ENCODE measurements at places on chromosomes 7 and 10.

DNA sequence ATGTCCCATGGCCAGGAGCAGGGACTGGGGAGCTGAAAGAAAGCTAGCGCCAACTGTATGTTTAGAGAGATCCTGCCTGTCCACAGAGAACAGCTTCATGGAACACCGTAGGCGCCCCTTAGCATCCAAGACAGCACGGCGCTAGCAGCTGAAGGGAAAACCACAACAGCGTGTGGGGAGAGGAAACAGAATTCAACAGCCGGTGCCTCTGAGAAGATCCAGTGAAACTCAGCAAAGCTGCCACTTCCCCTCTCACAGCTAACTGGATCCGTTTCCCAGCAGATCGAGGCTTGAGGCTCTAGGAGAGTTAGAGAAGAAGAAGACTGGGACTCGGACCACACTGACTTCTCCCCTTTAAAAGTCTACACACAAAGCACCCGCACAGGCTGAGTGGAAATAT, 145.0 kb downstream of the MAD1L1 start:
- no peak for DNase-seq

GRCh38 chr7:39252916-39253315, 275.2 kb downstream of the POU6F2 start:
- no peak for DNase-seq

- DNase-seq = no peak
Observed at GRCh38 chr7:91165846-91166230, 98.4 kb upstream of the FZD1 start.

DNA sequence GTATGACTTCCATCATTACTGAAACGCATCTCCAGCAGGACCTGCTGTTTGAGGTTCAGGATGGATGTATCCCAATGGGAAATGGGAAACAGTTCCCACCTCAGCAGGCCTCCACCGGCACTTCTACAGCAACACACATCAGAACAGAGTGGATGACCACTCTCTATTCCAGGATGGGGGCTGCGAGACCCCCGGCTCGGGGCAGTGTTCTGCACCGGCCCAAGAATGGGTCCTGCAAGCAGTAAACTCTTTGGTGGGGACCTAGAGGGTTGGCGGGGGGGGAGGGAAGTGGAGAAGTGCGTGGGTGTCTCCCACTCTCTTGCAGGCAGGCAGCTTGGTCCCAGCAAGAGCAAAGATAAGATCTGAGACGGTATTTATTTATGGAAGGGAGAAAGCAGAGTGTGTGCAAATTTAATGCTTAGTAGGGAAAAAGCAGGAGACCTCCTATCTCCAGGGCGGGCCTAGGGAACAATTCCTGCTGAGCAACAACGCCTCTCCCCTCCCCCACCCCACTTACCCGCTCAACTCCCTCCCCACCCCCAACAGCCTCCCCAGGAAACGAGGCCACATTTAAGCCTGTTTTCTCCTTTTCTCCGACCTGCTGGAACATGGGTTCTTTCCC, 4.0 kb downstream of the SFMBT2 start:
- DNase-seq = peak; percentile 46

DNA sequence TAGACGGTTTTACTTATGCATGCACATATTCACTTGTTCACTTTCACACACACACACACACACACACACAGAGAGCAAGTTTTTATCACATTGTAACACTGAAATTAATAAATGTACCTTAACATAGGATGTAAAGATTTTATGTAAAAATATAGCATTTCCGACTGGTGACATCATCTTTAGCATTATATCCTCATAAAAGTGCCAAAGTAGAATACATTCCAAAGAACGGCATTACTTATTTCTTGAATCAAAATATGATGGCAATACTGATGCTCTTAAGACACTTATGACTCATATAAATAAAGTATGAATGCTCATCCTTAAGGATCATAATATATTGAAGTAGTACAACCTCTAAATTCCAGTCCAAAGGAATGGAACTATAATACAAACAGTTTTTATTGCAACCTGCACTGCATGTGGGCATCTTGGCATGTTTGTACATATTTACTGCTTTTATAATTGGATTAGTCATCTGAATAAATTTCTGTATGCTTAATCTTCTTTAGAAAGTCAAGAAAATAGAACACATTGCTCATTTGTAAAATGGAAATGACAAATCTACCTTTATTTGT, 290.0 kb upstream of the SEMA3A start:
- DNase-seq = no peak

- peak; percentile 70 for DNase-seq
Observed at GRCh38 chr10:131901181-131901829, 497 bp downstream of the PPP2R2D start.

DNA sequence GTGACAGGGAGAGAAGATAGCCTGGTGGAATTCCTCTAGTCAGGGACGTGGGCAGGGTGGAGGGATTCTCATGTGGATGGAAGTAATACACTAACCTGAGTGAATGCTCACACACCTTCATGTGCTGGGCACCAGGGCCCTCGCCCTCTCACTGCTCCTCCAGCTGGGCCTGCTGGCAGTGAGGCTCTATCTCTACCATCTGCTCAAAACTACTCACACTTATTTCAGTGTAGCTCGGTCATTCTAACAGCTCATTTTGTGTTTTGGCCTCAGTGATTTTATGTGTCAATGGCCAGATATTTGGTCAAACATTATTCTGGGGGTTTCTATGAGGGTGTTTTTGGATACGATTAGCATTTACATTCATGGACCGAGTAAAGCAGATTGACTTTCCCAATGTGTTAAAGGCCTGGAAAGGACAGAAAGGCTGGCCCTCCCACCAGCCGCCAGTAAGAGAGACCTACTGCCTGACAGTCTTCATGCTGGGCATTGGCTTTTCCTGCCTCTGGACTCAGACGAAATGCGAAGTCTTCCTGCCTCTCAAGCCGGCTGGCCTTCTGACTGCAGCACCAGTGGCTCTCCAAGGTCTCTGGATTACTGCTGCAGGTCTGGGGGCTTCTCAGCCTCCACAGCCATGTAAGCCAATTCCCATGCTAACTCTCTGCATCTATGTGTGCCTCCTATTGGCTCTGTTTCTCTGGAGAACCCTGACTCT, 335.4 kb downstream of the CXCL12 start:
- peak; percentile 16 for DNase-seq

DNA sequence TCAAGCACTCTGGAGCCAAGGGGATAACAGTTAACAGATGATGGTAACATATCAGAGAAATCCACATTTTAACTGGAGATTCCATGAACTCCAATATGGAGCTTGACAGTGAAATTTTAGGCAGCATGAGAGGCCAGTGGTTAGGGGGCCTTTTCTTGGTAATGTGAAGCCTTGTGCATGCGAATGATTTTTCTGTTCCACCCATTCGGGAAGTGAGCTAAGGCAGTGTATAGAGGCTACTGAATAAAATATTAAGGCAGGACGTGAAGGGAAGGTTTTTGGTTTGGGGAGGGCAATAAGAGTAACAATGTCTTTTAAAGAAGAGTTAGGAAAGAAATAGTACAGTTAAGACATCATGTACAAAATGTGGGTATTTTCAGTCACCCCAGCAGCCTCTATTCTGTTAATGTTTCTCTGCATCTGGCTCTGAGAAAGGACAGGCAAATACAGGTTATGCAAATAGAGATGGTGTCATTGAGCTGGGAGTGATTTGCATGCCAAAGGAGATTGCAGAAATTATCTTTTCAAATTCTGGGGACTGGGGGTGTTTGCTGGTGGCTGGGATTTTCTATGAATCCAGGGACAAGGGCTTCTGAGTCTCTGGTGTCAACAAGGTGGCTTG, 6.8 kb upstream of the TAS2R60 start:
- DNase-seq = no peak

DNA sequence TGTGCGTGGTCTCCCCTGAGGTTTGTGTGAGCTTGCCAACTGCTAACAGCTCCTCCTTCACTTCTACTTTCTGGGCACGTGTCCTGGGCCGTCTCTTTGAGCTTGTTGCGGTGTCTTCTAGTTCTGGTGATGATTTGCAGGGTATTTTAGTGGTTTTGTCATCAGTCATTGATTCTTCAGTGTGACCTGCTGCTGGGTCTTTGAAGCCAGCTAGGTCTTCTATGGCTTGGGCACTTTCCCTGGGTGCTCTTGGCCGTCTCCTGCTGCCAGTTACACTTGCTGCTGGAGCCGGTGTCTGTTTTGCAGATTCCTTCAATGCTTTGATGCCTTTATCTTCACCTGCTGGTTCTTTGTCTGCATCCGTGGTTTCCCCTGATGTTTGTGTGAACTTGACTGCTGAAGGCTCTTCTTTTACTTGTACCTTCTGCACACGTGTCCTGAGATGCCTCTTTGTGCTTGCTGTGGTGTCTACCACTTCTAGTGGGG, 23.0 kb downstream of the MKI67 start:
- no peak for DNase-seq

DNA sequence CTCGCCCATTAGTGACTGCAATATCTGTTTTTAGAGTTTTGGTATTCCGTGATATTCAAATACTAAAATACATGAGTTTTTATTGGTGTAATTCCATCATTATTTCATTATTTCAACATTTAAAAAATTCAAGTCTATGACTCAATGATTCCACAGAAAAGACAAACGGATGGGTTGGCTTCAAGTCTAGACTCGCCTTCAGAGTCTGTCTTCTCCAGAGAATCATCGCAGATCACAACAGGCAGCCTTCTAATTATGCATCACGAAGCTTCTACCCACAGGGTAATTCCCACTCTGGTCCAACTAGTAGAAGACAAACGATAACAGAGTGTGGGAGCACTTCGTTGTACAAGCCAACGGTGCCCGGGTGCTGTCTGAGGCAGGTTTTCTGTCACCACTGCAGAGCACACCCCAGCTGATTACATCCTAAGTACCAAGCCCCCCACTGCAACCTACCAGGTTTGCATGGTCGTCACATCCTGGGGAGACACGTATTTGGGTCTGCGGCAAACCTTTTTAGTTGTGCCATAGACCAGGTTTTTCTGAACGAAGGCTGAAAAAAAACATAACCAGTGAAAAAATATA, 28.9 kb downstream of the PARP12 start:
- DNase-seq = no peak

- DNase-seq = peak; percentile 44
Observed at GRCh38 chr10:60236869-60237524, 152.7 kb downstream of the ANK3 start.

DNA sequence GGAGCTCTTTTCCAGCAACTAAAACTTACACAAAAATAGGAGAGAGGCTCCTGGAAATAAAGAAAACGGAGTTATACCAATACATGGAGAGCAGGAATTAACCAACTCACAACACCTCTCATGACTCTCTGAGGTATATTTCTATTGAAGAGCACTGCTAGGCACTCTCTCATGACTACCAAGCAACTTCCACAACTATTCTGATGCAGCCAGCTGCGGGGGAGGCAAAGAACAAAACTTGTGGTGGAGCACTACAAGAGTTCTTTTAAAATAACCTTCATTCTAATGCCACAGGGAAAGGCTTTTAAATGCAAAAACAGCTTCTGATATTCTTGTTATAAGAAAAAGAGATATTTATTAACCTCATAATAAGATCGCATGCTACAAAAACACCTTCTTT, 140.7 kb downstream of the SLC25A13 start:
- DNase-seq = no peak

DNA sequence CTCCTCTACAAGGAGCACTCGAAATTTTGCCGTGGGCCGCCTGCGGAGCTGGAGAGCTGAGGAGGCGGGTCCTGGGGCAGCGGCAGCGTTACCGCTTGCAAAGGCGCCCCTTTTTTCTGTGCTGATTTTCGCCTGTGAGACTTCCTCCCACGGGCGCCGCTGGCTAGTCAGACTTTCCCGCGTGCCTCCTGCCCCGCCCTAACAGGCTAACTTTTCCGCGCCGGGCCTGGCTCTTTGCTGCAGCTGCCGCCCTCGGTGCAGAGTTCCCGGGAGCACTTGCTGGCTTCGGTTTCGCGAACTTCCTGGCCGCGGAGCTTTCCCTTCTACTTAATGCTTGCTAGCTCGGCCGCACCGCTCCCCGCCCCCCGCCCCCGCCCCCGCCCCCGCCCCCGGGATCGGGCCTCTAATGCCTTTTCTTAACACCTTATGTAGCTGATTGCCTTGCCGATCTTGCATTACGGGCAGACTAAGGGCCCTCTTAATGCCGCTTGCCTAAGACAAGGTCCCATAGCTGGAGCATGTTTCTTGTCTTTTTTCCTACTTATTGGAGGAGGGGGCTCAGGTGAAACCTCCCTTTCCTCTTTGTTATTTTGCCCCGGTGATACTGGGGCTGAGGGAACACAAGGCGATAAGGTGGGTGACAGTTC, 37.9 kb upstream of the RASGEF1A start:
- DNase-seq = peak; percentile 75

- DNase-seq = no peak
Observed at GRCh38 chr7:68833422-68833821, 764.9 kb upstream of the AUTS2 start.

DNA sequence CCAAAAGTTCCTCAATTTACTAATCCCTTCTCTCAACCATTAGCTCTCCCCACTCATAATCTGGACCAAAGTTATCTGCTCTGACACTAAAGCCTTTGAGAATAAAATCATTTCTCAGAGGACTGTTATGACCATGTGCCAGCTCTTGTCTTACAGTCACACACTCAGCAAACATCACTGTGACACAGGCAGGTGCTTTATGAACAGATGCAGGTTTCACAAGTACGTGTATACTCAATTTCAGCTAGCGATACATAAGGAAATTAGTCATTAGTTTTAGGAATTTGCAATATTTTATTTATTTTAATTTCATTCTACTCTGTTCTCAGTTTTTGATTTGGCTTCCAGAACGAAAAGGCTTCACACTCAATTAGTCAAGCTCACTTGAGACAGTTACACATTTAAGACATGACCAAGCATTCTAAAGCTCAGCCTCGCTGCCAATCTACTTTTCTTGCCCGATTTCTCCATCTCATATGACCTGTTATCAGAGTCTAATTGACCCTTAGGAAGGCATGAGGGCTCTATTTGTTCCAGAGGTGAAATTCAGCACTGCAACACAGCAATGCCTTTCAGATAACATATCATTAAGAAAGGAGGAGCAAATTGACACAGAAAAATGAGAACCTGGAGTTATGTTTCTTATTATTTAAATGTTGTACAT, 76.8 kb downstream of the TFEC start:
- no peak for DNase-seq

- no peak for DNase-seq
Observed at GRCh38 chr10:78559661-78560340, 509.0 kb upstream of the ZMIZ1 start.

DNA sequence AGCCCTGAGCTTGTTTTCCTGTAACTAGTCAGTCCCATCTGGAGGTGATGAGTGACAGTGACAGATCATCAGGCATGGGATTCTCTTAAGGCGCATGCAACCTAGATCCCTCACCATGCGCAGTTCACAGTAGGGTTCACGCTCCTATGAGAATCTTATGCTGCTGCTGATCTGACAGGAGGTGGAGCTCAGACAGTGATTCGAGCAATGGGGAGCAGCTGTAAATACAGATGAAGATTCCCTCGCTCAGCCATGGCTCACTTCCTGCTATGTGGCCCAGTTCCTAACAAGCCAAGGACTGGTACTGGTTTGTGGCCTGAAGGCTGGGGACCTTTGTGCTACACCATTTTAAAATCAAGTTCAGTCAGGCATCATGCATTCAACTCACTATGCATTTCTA, 221.7 kb downstream of the KIAA1217 start:
- no peak for DNase-seq

GRCh38 chr7:35251606-35252310, 2.1 kb downstream of the TBX20 start:
- DNase-seq = no peak
